SK-N-SH (cell line): ENCODE measurements at places on chromosomes 1 and 21. TPM values are rescaled to one million over a fixed set of nuclear protein-coding genes. Genes with fewer than 3 reads are reported as not detected.

The ZNF697 gene
- 3.4 and 4.1 TPM in 2 replicates for polyA plus RNA-seq

The IL19 gene
- not detected in 2 replicates for polyA plus RNA-seq

The ARHGEF16 gene
- 0.10 and 0.18 TPM in 2 replicates for polyA plus RNA-seq

The HORMAD1 gene
- not detected in 2 replicates for polyA plus RNA-seq

The PTGFR gene
- 2.2 and 3.6 TPM in 2 replicates for polyA plus RNA-seq

The PLPPR4 gene
- polyA plus RNA-seq: 0.61 and 2.1 TPM in 2 replicates

The ANGPTL3 gene
- not detected in 2 replicates for polyA plus RNA-seq

The MASP2 gene
- polyA plus RNA-seq: not detected in 2 replicates

The CHODL gene
- not detected in 2 replicates for polyA plus RNA-seq

The TFF1 gene
- not detected in 2 replicates for polyA plus RNA-seq

The CFHR2 gene
- not detected in 2 replicates for polyA plus RNA-seq

DNA sequence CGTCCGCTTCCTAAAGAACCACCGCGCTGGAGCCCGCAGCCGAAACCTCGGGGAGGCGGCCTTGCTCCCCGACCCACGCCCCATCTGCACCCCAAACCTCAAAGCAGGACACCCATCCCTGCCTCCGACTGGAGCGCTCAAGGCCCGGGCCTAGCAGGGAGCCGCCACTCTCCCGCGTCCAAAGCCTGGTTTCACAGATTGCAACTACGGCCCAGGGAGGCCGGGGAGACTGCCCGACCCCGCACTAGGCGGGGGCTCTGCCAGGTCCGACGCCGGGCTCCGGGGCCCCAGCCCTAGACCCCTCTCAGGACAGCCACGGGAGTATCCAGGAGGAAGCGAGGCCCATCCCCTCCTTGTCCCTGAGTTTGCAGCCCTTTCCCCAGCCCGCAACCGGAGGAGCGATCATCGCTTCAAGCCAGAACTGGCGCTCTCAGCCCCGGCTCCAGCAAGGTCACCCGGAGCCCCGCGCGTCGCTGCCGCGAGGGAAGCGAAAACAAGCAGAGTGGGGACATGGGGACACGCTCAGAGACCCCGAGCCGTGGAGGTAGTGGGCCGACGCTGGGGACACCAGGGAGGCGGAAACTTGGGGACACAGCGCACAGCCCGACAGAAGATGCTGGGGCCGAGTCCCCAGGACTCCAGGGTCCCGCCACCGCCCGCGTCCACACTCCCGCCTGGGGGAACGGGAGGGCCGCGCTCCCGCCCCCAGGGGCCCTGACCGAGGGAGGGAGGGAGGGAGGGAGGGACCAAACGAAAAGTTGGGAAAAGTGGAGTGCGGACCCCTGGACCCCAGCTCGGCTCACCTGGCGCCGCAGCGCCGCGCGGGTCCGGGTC lies 433 bp downstream of the TMEM200B start:
- DNase-seq: peak; percentile 65

DNA sequence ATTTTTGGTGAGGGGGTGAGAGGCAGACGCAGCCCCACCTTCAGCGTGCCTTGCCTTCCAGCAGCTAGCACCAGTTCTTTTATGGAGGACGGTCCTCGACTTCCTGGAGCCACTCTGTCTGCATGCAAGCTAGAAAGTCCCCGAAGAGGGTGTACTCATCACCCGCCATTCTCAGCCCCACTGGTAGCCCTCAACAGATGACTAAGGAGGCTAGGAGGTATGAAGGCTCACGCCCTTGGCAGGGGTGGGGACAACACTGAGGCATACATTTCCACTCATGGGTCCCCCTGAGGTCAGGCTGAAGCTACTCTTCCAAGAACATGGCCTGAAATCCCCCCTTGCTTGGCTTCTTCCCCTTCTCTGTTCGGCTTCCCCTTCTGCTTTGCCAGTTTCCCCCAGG lies 8.9 kb upstream of the PTPRF start:
- no peak for DNase-seq

- DNase-seq: no peak
These were observed 30.6 kb downstream of the HYI start for GRCh38 chr1:43422995-43423671.

DNA sequence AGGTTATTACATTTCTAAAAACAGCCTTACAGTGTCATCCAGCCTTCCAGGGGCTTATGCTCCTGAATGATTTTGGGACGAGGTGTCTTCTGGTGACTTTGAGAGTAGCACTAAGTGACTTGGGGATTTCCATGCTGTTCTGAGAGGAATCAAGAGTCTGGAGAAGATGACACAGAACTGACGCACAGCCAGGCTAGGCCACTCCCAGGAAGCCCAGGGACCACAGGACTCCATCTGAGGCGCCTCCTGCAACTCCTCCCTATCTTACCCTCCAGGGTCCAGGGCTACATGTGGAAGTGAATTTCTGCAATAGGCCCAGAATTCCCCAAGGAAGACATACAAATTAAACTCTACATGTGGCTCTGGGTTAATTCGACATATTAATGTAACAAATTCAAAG lies 92.5 kb downstream of the SLC25A24 start:
- no peak for DNase-seq

- no peak for DNase-seq
These were observed 44.2 kb downstream of the CAPN8 start for GRCh38 chr1:223621312-223621734.

DNA sequence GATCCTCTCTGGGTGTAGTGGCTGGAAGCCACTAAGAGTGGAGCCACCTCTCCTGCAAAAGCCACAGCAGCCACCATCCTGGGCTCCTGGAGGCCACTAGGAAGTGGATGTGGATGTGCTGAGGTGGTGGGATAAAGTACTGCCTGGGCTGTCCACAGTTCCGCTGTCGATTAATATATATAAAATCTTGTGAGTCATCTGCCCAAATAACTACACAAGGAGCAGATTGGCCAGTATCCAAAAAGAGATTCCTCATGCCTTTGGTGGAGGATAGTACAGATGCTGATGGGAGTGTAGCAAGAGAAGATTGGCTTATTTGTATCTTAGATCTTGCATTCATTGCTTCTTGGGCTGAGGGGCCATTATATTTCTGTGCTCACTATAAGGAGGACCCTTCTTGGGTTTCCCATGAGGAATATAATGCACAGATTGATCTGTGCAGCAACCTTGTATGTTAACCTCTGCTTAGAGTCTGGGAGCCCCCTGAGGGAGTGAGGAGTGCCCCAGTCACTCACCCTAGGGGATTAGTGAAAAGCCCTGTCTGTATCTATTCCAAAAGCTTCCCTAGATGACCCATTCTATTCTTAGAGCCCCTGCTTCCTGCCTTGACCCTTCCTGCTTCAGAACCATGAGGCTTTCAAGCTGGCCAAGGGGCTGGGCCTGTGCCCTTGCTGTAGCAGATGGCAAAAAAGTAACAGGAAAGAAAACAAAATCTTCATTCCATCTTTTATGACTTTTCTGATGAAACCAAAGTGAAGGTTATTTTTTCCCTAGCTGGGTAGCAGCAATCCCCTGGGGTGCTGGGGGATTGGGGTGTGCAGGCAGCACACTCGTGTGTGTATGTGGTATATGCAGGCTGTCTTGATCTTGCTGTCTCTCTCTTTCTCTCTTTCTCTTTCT lies 31.7 kb downstream of the RCSD1 start:
- DNase-seq: no peak

- DNase-seq: no peak
These were observed 212.3 kb upstream of the DPYD start for GRCh38 chr1:98133131-98133530.

- DNase-seq: peak; percentile 35
These were observed 29.2 kb upstream of the OR2B11 start for GRCh38 chr1:247487057-247487456.

DNA sequence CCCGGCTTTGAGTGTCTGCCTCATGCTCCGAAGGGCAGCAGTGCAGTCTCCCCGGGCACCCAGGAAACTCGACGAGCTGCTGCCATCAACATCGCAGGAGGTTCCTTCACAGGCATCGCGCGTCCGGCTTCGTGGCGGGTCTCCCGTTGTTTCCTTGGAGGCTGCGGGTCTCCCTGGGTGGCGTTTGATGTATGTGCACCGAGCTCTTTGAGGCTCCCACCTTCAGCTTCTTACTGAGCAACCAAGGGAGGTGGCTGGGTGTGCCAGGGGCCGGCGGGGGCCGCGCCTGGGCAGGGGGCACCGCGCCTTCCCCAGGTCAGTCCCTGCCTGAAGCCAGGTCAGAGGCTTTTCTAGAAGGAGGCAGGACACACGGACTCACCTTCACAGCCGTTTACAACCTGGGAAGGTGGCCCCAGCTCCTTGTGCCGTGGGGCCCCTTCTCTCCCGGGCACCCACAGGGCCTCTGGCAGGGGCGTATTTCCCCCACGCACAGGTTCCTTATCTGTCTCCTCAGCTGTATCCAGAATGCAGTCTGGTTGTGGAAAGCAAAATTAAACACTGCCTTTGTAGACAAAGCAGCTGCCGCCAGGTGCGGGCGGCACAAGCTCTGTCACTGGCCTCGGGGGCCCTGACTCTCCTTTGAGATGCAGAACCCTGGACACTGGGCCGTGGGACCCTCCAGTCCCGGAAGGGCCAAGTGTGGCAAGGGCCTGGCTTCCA lies 21.7 kb upstream of the PEX10 start:
- no peak for DNase-seq

GRCh38 chr1:235100194-235100772 lies 28.4 kb downstream of the TOMM20 start:
- no peak for DNase-seq

- DNase-seq: no peak
These were observed 36.6 kb downstream of the SLAMF6 start for GRCh38 chr1:160486453-160486852.

- no peak for DNase-seq
These were observed 136.3 kb downstream of the ACTL8 start for GRCh38 chr1:17891205-17892110.

- no peak for DNase-seq
These were observed 77.1 kb upstream of the HOOK1 start for GRCh38 chr1:59737638-59738037.

GRCh38 chr1:67566803-67567377 lies 118.1 kb upstream of the GADD45A start:
- no peak for DNase-seq

DNA sequence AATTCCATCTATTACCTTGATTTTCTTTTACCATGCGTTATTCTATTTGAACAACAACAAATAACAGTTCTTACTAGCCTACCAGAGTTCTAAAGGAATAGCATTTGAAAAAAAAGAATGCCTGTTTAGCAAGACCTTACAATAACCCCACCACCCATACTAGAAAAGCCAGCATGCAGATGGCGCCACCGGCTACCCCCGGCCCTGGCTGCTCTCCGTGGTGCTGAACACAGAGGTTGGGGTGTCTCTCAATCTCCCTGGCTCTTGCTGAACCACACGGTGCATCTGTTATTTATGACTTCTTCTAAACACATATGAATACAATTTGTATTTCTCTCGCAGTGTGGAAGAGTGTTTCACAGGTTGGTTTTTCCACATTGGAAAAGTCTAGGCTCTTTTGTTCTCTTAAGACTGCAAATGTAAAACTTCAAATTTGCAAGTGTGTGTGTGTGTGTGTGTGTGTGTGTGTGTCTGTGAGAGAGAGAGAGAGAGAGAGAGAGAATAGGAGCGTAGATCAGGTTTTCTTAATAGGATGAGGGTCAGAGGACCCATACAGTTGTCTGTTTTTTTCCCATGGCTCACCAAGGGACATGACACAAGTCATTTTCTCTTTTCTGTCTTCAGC lies 13.6 kb downstream of the GRIK3 start:
- DNase-seq: no peak

GRCh38 chr1:211876851-211877590 lies 46.5 kb upstream of the LPGAT1 start:
- DNase-seq: no peak

- no peak for DNase-seq
These were observed 1.9 kb upstream of the ZFYVE9 start for GRCh38 chr1:52139817-52140540.

DNA sequence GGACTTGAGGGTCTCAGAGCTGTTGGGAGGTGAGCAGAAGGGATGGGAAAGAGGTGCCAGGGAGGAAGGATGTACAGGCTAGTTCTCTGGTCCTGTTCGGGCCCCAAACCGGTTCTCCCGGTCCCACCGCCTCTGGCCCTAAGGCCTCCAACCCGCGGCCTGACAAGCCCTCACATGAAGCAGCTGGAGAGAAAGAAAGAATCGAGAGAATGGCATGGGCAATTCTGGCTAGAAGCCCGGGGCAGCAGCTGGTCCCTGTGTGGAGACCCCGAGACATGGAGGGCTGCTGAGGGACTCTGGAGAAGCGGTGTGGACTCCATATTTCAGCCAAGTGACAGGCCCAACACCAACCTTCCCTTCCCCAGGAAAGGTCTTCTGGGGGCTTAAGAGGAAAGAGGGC lies 730 bp downstream of the CDC42SE1 start:
- DNase-seq: peak; percentile 53

- DNase-seq: no peak
These were observed 1.5 kb upstream of the VANGL2 start for GRCh38 chr1:160398823-160399222.

DNA sequence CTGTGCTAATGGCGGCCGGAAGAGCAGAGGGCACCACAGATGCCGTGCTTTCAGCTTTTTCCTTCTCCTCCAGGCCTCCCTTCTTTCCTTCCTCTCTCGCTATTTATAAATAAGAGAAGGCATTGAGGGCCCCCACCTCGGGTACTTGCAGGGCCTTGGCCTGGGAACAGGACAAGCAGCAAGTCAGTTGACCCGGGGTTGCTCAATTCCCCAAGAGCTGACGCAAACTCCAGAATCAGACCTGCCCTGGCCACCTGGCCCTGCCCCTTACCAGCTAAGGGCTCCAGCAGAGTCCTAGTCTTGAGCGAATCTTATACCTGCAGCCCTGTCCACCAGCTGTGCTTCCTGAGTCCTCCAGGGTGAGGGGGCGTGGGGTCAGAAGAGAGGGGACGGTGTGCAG lies 13.5 kb downstream of the TNFRSF1B start:
- no peak for DNase-seq

GRCh38 chr1:213089924-213090677 lies 39.1 kb downstream of the RPS6KC1 start:
- DNase-seq: no peak

GRCh38 chr1:204143276-204144041 lies 8.4 kb downstream of the ETNK2 start:
- no peak for DNase-seq
